ENCODE measurements at places on chromosomes 5 and 9.

- DNase-seq = no peak
These were observed 20.6 kb upstream of the NIM1K start for GRCh38 chr5:43171451-43171850.

- DNase-seq = no peak
These were observed 58.4 kb upstream of the PITX1 start for GRCh38 chr5:135092476-135092875.

GRCh38 chr9:108213511-108213910 lies 642.3 kb downstream of the ACTL7B start:
- DNase-seq = no peak

- no peak for DNase-seq
These were observed 39.2 kb downstream of the TSTD2 start for GRCh38 chr9:97593960-97594359.

DNA sequence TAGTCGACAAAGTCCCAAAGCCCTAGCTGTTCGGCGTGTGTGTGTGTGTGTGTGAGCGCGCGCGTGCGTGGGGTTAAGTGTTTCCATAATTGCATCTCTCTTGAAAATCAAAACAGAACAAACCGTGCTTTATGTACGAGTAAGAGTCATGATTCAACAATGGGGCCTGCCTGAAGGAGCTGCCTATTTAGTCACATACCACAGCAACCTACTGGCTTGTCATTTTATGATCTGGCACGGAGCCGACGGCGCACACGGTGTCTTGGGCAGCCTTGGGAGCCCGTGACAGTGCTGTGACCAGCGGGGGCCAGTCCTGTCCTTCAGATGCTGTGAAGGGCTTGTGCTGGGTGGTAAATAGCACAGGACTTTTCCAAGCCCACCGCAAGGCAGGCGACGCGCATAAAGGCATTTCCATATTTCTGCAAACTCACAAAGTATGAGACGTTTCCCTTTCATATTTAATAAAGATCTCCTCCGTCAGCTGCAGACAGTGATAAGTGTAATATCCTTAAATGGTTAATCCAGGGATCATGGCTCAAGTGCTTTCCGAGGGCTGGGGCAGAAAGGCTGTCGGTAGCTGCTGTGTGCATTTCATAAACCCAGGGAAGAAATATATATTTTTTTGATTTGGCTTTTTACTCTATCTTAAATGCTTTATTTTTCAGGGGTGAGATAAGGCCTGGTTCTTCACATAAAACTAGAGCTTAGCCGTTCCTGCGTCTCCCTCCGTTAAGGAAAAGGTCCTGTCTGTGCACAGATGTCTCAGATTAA lies 270.2 kb upstream of the IRX1 start:
- DNase-seq = no peak

DNA sequence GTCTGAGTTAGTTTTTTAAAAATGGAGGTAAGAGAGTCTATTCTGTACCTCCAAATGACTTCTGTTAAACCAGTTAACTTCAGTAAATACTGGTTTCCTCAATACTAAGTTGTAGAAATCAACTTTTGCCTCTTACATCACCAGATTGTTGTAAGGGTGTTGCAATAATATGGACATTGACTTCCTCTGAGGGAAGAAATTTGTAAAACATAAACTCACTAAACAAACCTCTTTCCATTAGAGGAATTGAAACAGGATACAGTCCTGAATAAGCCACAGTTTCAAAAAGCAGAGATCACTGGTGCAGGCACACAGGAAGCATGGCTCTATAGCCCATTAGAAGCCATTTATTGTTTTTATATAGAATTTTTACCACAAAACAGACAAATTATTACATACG lies 32.7 kb upstream of the SLCO6A1 start:
- DNase-seq = no peak

- DNase-seq = no peak
These were observed 93.3 kb downstream of the LIFR start for GRCh38 chr5:38462976-38463633.

DNA sequence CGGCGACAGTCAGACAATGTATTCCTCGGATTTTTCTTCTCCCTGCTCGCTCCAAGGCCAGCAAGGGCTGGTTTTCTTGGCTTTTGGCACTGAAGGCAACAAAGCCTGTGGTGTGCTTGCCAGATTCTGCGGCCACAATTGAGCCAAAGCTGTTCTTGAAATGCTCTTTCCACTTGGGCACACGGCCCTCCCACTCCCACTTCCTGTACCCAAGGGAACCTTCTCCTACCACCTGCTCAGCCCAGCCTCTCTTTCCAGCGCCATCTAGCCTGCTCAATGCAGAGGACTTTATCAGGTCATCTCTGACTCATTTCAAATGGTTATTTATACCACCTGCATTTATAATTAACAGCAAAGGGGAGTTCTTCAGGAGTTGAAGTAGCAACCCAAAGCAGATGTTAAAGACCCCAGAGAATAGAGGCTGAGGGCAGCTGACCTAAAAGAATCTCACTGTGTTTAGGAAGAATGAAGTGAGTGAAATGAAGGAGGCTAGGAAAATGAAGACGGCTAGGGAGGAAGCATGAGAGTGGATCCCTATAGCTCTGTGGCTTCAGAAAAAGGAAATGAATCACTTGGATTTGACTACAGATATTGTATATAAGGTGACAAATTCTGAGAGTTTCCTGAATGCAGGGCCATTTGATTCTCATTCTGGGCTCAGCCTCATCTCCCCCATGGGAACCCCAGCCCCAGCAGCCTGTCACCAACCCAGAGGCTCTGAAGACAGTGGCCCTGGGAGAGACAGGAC lies 439.0 kb downstream of the ENC1 start:
- no peak for DNase-seq

- no peak for DNase-seq
These were observed 491.8 kb downstream of the ANXA1 start for GRCh38 chr9:73643379-73644013.

- DNase-seq = no peak
These were observed 50.8 kb downstream of the GABBR2 start for GRCh38 chr9:98657897-98658296.

DNA sequence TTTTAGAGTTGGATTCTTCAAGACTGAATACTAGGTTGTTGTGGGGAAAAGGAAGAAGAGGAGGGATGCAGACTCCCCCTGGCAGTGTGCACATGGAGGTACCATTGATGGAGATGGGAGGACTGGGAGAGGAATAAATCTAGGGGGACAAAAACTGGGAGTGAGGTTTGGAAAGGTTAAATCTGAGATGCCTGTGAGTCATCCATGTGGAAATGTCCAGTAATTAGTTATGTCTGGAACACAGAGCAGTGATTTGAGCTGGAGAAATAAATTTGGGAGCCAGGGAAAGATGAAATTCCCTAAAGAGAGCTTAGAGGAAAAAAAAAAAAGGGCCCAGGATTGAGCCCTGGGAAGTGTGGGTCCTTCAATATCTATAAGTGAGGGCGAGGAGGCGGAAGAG lies 8.0 kb upstream of the CCIN start:
- DNase-seq = no peak
